ENCODE measurements at places on chromosomes 16 and 17. TPM values are rescaled to one million over a fixed set of nuclear protein-coding genes. Genes with fewer than 3 reads are reported as not detected.

SPAG5 gene
- total RNA-seq = 44.5 TPM

GPR139 gene
- total RNA-seq = not detected

SLC35G6 gene
- not detected for total RNA-seq

GNG13 gene
- not detected for total RNA-seq

OTOA gene
- not detected for total RNA-seq

OR4D1 gene
- total RNA-seq = not detected

TBC1D3H gene
- total RNA-seq = not detected

Data from airway epithelial cell (primary cell).